ENCODE measurements at places on chromosomes 2 and 18.
A peak's percentile ranks its signal among the peaks of the same experiment; 100 is the strongest.

DNA sequence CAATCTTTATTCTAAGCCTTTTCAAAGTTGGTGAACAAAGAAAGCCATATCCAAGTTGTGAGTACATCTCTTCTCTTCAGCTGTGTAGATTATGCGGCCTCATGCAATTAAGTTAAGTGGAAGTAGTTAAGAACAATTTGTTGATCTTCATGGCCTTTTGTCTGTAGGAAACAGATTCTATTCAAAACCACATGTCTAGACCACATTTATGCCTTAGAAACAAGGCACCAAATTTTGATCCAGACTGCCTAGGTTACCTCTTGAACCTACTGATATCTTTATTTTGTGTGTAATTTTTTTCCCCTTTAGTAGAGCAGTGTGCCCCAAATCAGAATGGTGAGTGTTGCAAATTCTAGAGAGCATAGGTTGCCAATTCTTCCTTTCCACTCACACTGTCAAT, 101.6 kb upstream of the CERS6 start:
- H3K4me3 ChIP-seq = no peak overlapping the region
- no peaks in the 10 kb centered on the region for H3K27me3 ChIP-seq
- peaks cover 9% of the 10 kb centered on the region for H3K4me1 ChIP-seq
- H3K36me3 ChIP-seq = no peaks in the 10 kb centered on the region

- no peak overlapping the region for H3K4me3 ChIP-seq
- no peak overlapping the region for H3K27ac ChIP-seq
- H3K4me1 ChIP-seq = no peaks in the 10 kb centered on the region
- DNase-seq = no peak
Observed at GRCh38 chr2:207847807-207848544, 78.3 kb upstream of the FZD5 start.

DNA sequence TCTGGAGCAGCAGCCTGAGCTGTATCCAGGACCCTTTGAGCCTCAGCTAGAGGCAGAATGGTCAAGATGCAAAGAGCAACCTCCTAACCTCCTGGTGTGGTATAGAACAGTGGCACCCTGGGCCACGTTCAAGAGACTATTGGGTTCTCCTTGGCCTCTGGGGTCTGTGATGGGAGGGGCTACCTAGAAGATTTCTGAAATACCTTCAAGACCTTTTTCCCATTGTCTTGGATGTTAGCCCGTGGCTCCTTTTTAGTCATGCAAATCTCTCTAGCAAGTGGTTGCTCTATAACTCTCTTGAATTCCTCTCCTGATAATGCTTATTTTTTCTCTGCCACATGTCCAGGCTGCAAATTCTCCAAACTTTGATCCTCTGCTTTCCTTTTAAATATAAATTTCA, 106.3 kb upstream of the SULT1C3 start:
- H3K4me1 ChIP-seq = no peaks in the 10 kb centered on the region
- H3K36me3 ChIP-seq = no peaks in the 10 kb centered on the region
- no peak overlapping the region for H3K27ac ChIP-seq
- no peak for DNase-seq
- no peaks in the 10 kb centered on the region for H3K27me3 ChIP-seq

DNA sequence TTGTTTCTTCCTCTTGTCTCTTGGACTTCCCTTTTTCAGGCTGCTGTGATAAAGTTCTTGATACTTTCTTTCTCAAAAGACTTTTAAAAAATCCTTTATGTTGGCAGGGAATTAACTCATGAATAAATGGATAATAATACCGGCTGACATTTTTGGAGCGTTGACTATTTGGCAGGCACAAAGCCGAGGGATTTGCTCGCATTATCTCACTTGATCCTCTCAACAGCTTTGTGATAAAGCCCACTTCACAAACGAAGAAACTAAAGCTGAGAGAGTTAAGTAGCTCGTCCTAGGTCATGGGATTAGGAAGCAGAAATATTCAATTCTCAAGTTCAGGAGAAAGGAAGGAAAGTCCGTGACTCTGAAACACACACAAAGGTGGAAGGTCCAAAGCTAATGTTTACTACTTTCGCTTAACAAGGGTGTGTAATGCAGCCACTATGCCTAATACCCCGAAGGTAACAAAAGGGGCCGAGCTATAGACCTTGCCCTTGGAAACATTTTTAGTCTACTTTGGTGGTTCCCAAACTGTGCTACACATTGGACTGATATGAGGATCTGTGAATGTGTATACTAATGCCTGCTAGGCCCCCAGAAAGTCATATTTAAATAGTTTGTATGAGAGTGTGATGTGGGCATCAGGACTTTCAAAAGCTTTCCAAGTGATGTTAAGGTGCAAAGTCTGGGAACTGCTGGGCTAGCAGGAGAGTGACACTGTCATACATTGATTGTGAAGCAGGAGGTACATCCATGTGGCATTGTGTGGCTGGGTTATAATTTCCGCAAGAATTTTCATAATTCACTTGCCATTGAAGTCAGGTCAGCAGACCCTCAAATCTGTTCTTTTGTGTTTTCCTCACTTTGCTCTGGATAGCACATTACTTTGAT, 508.4 kb downstream of the PLCL1 start:
- no peak overlapping the region for H3K4me3 ChIP-seq
- H3K36me3 ChIP-seq = no peaks in the 10 kb centered on the region
- no peak for DNase-seq

GRCh38 chr18:26407736-26408601, 140.4 kb downstream of the KCTD1 start:
- H3K27me3 ChIP-seq = no peaks in the 10 kb centered on the region
- no peaks in the 10 kb centered on the region for H3K4me1 ChIP-seq
- no peaks in the 10 kb centered on the region for H3K36me3 ChIP-seq
- no peak overlapping the region for H3K27ac ChIP-seq
- DNase-seq = no peak
- no peak overlapping the region for H3K4me3 ChIP-seq

- H3K27me3 ChIP-seq = peaks cover 9% of the 10 kb centered on the region
- H3K4me1 ChIP-seq = no peaks in the 10 kb centered on the region
- H3K4me3 ChIP-seq = no peak overlapping the region
- H3K36me3 ChIP-seq = no peaks in the 10 kb centered on the region
- H3K27ac ChIP-seq = no peak overlapping the region
Observed at GRCh38 chr18:58527952-58528287, 101.0 kb downstream of the ALPK2 start.

DNA sequence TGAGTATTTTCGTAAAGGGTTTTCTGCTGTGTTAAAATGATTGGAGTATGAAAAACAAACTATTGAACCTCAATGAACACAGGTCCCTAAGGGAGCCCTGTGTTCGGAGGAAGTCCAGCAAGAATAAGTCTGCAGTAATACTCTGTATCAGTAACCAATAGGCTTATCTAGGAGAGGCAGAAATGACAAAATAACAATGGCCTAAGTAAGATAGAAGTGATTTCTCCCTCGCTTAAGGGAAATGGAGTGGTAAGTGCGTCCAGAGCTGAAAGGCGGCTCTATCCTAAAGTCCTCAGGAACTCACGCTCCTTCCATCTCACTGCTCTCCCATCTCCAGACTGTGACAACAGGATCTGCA, 29.3 kb upstream of the MFSD6 start:
- no peaks in the 10 kb centered on the region for H3K36me3 ChIP-seq
- no peak for DNase-seq
- no peak overlapping the region for H3K4me3 ChIP-seq

- no peak for DNase-seq
- no peaks in the 10 kb centered on the region for H3K4me1 ChIP-seq
- H3K27me3 ChIP-seq = no peaks in the 10 kb centered on the region
- H3K36me3 ChIP-seq = peaks cover 14% of the 10 kb centered on the region
Observed at GRCh38 chr18:70197844-70198243, 7.6 kb downstream of the RTTN start.

- no peak overlapping the region for H3K27ac ChIP-seq
- H3K4me1 ChIP-seq = peaks cover 56% of the 10 kb centered on the region
Observed at GRCh38 chr2:241011296-241011600, 12.8 kb downstream of the SNED1 start.

- no peak for DNase-seq
- no peaks in the 10 kb centered on the region for H3K27me3 ChIP-seq
- H3K4me3 ChIP-seq = no peak overlapping the region
- no peaks in the 10 kb centered on the region for H3K4me1 ChIP-seq
- no peak overlapping the region for H3K27ac ChIP-seq
- no peaks in the 10 kb centered on the region for H3K36me3 ChIP-seq
Observed at GRCh38 chr18:6855767-6856166, 126.3 kb downstream of the ARHGAP28 start.

- H3K27ac ChIP-seq = no peak overlapping the region
- H3K4me3 ChIP-seq = no peak overlapping the region
- H3K27me3 ChIP-seq = no peaks in the 10 kb centered on the region
- no peaks in the 10 kb centered on the region for H3K36me3 ChIP-seq
Observed at GRCh38 chr18:74331404-74331803, 15.8 kb downstream of the C18orf63 start.

GRCh38 chr2:128293870-128294455, 24.7 kb downstream of the HS6ST1 start:
- H3K27ac ChIP-seq = no peak overlapping the region
- H3K4me1 ChIP-seq = no peaks in the 10 kb centered on the region
- H3K36me3 ChIP-seq = peaks cover 3% of the 10 kb centered on the region
- H3K4me3 ChIP-seq = no peak overlapping the region
- no peaks in the 10 kb centered on the region for H3K27me3 ChIP-seq

DNA sequence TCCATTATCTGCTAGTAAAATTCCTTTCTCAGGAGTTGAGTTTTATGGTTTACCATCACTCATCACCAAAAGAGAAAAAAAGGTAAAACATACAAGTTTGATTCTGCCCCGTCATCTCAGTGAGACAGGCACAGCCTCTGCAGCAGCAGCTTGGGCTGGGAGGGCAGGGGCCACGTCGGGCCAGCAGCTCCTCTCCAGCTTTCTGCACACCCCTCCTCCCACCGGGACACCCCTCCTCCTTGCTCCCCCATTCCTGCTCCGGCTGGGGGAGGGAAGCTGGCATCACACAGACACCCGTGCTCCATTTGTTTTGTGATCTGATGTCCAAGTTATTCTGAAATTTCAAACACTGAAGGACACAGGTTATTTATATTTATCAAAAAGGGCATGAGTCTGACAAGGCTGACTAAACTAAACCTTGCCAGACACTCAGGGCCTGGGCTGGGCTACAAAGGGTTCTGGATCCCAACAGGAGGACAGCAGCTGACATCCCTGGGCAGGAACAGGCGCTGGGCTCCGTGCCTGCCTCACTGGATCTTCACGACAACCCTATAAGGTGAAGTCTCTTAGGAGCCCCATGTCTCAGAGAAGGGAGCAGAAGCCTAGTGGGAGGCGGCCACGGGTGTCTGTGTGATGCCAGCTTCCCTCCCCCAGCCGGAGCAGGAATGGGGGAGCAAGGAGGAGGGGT, 71.4 kb downstream of the HDAC4 start:
- peaks cover 55% of the 10 kb centered on the region for H3K4me1 ChIP-seq
- H3K27me3 ChIP-seq = no peaks in the 10 kb centered on the region
- DNase-seq = no peak
- H3K36me3 ChIP-seq = no peaks in the 10 kb centered on the region

- no peaks in the 10 kb centered on the region for H3K4me1 ChIP-seq
- no peak overlapping the region for H3K4me3 ChIP-seq
- no peak overlapping the region for H3K27ac ChIP-seq
- no peaks in the 10 kb centered on the region for H3K36me3 ChIP-seq
- DNase-seq = no peak
Observed at GRCh38 chr2:229539628-229540027, 174.7 kb downstream of the DNER start.

- H3K36me3 ChIP-seq = no peaks in the 10 kb centered on the region
- H3K27me3 ChIP-seq = no peaks in the 10 kb centered on the region
- no peak for DNase-seq
- H3K27ac ChIP-seq = no peak overlapping the region
- H3K4me1 ChIP-seq = peaks cover 3% of the 10 kb centered on the region
- H3K4me3 ChIP-seq = no peak overlapping the region
Observed at GRCh38 chr18:70166668-70167067, 38.8 kb downstream of the RTTN start.

GRCh38 chr2:10382354-10383061, 65.6 kb downstream of the ODC1 start:
- peak; percentile 67 for DNase-seq
- H3K4me1 ChIP-seq = peaks cover 51% of the 10 kb centered on the region
- H3K27ac ChIP-seq = peak overlapping the region; percentile 69
- H3K27me3 ChIP-seq = no peaks in the 10 kb centered on the region
- H3K36me3 ChIP-seq = peaks cover 5% of the 10 kb centered on the region
- peak overlapping the region; percentile 35 for H3K4me3 ChIP-seq

DNA sequence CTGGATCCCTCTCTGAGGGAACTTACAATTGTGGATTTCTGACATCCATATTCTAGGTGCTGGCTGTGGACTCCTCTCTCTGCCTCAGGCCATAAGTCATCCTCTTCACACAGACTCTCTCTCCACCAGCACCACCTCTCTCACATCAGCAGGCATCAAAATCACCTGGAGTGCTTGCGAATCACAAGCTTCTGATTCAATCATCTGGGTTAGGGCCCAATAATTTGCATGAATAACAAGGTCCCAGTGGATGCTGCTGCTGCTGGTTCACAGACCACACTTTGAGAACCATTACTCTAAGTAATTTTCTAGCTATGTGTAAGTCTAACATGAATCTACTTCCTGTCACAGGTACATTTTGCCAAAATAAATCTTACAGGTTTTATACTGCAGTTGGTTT, 214.9 kb downstream of the DSEL start:
- H3K4me1 ChIP-seq = no peaks in the 10 kb centered on the region
- DNase-seq = no peak
- no peaks in the 10 kb centered on the region for H3K36me3 ChIP-seq
- peak overlapping the region; percentile 57 for H3K27ac ChIP-seq
- no peak overlapping the region for H3K4me3 ChIP-seq
- no peaks in the 10 kb centered on the region for H3K27me3 ChIP-seq

- H3K4me1 ChIP-seq = no peaks in the 10 kb centered on the region
- H3K27ac ChIP-seq = no peak overlapping the region
- no peaks in the 10 kb centered on the region for H3K27me3 ChIP-seq
- no peak overlapping the region for H3K4me3 ChIP-seq
- no peak for DNase-seq
Observed at GRCh38 chr18:9287036-9287435, 47.5 kb upstream of the TWSG1 start.

DNA sequence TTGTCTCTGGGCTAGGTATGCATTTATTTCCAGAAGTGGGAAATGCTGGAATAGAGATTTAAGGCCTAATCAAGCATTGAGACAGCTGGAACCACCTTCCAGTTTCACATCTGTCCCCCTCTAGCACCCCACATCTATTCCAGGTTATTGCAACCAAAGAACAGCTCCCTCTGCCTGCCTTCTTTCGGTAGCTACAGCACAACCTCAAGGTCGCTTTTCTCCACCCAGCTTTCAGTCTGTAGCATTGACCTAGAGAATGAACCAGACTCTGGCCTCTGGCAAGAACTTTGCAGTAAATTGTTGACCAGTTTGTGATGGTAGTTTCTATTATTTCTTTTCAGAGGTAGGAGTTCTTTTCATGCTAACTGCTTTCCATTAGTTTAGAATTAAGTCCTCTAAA, 484.2 kb downstream of the DLGAP1 start:
- no peak for DNase-seq
- no peaks in the 10 kb centered on the region for H3K27me3 ChIP-seq
- H3K36me3 ChIP-seq = no peaks in the 10 kb centered on the region
- H3K4me1 ChIP-seq = no peaks in the 10 kb centered on the region

Data from T-cell (primary cell).